HFF-Myc (cell line): ENCODE measurements at places on chromosomes 7 and 10.

GRCh38 chr7:44221231-44221791 lies 20.5 kb downstream of the YKT6 start:
- no peak for DNase-seq

GRCh38 chr10:75487755-75488125 lies 56.3 kb downstream of the LRMDA start:
- no peak for DNase-seq

- DNase-seq = no peak
These were observed 336.8 kb downstream of the WDR11 start for GRCh38 chr10:121188005-121188404.

GRCh38 chr7:31122649-31123058 lies 70.5 kb downstream of the ADCYAP1R1 start:
- peak; percentile 66 for DNase-seq

- DNase-seq = no peak
These were observed 260.8 kb upstream of the HABP2 start for GRCh38 chr10:113292086-113292485.

GRCh38 chr7:116037401-116037800 lies 6.8 kb upstream of the TFEC start:
- no peak for DNase-seq

DNA sequence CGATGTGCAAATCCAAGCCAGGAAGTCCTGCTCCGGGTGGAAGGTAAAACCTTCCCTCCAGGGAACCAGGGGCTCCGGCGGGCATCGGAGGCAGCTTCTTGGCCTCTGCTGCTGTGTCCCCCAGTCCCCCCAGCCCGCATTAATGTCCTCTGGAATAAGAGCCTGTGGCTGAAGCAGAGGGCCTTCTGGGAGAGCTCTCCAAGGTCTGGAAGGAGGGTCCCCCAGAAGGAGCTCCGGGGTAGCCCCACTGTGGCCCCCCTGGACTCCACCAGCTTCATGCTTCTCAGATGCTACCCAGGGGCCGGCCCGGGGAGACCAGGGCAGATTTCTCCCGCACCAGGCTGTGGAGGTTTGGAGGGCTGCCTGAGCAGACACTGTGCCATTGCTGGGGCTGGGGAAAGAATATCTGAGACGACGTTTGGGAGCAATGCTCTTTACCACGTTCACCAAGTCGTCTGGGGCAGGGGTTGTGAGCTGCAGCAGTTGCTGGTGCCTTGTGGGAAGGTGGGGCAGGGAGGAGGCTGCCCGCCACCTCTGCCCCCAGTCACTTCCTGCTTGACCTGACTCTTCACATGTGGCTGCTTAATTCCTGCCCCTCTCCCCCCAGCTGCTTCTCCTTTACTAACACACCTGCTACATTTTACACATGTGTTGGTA lies 8.3 kb downstream of the ZNF853 start:
- no peak for DNase-seq
